ENCODE measurements at places on chromosomes 11 and 22. TPM values are rescaled to one million over a fixed set of nuclear protein-coding genes. Genes with fewer than 3 reads are reported as not detected.
A peak's percentile ranks its signal among the peaks of the same experiment; 100 is the strongest.

Gene OR51I1
- not detected for total RNA-seq

Gene UPK3A
- total RNA-seq, result not detected

DNA sequence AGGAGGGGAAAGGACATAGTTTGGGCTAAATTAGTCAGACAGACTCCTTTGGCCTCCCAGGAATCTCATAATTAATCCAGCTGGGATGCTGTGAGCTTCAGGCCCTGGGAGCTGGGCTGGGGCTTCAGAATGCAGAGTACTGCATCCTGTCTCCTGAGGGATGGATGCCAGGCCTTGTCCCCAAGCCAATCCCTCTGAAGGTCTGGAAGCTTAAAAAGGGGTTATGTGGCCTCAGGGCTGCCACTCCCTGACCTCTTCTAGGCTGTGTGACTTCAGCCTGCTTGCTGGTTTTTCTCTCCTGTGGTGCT is 6.9 kb upstream of the LRRC32 start:
- DNase-seq, result no peak

GRCh38 chr22:39306456-39307361 is 12.7 kb downstream of the RPL3 start:
- no peak for DNase-seq

DNA sequence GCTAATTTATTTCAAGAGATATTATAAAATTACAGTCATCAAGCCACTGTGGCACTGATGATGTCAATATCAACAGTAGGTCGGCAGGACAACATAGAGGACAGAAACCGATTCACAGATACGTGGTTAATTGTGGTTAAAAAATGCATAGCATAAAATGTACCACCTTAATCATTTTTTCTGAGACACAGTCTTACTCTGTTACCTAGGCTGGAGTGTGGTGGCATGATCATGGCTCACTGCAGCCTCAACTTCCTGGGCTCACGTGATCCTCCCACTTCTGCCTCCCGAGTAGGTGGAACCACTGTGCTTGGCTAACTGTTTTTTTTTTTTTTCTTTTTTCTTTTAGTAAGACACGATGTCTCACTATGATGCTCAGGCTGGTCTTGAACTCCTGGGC is 21.0 kb upstream of the TOLLIP start:
- DNase-seq, result no peak

Gene C22orf42
- not detected for total RNA-seq

- DNase-seq, result no peak
Measured at GRCh38 chr22:29148826-29149225, 56.9 kb upstream of the EMID1 start.

DNA sequence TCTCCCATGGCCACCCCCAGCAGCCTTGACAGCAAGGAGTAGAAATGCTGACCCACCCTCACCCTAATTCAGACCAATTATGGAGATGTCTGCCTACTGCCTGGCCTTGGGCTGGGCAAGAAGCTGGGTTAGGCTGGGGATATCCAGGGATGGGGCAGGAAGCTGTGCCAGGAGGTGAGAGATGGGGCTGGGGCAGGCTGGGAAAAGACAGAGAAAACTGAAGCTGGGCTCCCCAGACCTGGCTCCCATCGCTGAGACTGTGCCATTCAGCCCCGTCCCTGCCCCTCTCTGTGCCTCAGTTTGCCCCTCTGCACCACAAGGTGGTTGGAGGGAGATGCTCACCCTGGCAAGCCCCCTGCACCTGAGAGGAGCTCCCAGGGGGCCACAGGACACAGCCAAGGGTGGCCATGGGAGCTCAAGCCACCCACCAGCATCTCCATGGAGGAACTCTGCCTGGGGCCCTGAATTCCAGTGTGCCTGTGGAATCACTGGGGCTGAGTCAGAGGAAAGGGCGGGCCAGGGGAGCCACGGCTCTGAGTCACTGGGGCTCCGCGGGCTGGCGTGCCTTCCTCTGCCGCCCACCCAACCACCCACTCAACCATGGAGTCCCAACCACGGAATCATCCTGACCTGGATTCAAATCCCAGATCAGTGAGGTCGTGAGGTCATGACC is 6.0 kb upstream of the CARD10 start:
- no peak for DNase-seq

GRCh38 chr11:85483861-85484260 is 143.3 kb downstream of the DLG2 start:
- no peak for DNase-seq

DNA sequence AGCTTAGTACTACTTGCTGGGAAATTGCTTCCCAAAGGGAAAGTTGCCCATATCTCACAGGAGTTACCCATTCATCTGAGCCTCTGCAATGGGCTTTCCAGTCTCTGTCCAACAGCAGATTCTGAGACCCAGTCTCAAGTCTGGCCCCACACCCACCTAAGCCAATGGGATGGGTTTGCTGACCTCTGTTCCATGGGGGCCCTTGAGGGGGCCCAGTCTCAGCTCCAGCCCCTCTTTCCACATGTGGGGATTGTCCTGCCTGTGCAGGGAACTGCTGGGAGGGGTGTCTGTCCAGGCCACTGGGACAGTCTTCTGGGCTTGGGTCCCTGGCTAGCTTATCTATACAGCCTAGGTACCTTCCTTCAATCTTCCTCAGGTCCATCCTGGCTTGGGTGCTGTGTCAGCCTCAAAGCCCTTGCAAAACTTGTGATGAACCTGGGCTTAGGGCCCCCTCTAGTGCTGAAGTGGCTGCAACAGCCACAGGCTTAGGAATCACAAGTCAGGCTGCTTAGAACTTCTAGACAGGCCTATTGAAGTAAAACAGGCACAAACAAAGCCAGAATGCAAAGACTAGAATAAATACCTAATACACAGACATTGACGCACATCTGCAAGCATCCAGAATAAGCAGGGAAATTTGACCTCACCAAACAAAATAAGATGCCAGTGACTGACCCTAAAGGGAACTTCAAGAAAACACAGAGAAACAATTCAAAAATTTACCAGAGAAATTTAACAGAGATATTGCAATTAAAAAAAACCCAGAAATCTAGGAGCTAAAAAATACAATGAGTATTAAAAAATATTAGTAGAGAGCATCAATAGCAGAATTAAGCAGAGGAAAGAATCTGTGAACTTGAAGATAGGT is 11.7 kb upstream of the PATL1 start:
- no peak for DNase-seq

Gene OR2AG2
- total RNA-seq, result 0.46 TPM

DNA sequence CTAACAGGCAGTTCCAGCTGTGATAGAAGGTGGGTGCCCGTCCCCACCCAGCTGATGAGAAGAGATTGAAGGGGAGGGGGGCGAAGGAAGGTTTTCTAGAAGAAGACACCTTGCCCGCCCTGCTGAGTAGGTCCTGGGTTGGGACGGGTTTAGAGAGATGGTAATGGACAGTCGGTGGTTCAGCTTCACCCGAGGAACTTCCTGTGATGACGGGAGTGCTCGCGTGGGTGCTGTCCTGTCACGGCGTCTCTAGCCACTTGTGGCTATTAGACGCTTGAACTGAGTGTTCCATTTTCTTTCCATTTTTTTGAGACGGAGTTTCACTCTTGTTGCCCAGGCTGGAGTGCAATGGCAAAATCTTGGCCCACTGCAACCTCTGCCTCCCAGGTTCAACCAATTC is 27.6 kb upstream of the MGAT3 start:
- DNase-seq, result no peak

GRCh38 chr22:44955102-44955501 is 54.7 kb downstream of the PHF21B start:
- no peak for DNase-seq

DNA sequence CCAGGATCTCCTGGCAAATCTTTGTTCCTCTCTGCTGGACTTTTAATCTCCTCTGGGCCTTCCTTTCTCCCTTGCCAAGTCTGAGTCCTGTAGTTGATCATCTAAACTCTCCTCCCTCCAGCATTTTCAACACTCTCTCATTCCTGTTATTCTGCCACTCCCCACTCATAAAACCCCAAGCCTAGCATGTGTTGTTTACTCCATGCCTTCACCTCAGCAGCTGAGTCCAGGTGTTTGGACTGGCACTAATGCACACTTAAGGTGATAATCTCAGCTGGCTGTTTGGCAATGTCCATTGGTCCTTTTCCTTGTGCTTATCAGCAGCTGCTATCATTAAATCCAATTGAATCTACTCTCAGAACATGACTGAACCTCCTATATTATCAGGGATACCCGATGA is 876.8 kb upstream of the TENM4 start:
- DNase-seq, result no peak

Gene PANX2
- 69.3 TPM for total RNA-seq

Gene ZNF215
- 2.6 TPM for total RNA-seq

DNA sequence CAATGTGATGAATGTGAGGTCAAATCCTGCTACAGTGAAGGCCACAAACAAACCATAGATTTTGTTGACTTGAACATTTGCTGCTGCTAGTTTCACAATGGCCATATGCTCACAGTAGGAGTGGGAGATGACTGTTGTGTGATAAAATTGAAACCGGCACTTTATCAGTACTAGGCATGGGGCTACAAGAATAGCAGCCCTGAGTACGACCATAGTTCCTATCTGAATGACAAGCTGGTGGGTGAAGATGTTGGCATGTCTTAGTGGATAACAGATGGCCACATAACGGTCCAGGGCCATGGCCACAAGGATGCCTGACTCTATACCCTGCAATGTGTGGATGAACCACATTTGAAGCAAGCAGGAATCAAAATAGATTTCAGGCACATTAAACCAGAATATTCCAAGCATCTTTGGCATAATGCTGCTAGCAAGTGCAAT is 2.8 kb downstream of the OR52A1 start:
- DNase-seq, result no peak

GRCh38 chr11:122270535-122270934 is 154.5 kb upstream of the BLID start:
- no peak for DNase-seq

- peak; percentile 29 for DNase-seq
Measured at GRCh38 chr11:1152316-1153104, 5.2 kb upstream of the MUC5AC start.

GRCh38 chr11:115297330-115297729 is 206.9 kb downstream of the CADM1 start:
- no peak for DNase-seq

- DNase-seq, result no peak
Measured at GRCh38 chr22:41271787-41272186, 14.2 kb downstream of the RANGAP1 start.

Gene OLFML1
- total RNA-seq, result not detected

DNA sequence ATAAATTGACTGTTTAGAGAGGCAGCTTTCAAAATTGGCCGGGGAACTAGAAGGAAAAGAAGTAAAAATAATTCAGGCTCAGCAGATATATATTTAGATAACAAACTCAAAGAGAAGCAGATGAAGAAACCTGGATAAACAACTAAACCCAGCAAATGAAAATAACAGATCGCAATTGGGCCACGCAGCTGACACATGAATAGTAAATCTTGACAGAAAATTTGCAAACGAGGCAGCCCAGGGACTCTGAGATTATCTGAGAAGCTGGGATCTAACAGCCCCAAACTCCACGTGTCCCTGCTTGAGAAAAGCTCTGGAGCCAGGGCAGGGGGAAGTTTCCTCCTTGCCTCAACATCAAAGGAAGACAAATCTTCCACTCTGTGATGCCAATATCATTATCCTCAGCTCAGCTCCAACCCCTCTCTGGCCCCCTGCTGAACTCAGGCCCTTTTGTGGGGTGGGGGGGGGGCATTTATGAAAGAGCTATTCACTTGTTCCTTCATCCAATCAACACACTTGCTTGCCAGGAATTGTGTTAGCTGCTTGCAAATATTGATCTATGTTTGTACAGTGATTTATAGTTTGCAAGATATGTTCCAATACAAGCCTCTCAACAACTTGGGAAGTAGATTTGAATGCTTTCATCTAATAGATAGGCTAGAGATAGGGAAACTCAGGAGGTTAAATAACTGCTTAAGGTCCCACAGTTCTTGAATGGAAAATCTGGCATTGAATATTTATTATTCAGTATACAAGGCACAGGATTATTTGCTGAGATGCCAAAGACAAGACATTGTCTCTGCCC is 72.5 kb upstream of the C11orf87 start:
- no peak for DNase-seq

GRCh38 chr22:30424534-30425326 is 838 bp upstream of the MTFP1 start:
- no peak for DNase-seq

GRCh38 chr22:27776650-27776958 is 25.0 kb downstream of the MN1 start:
- DNase-seq, result no peak

DNA sequence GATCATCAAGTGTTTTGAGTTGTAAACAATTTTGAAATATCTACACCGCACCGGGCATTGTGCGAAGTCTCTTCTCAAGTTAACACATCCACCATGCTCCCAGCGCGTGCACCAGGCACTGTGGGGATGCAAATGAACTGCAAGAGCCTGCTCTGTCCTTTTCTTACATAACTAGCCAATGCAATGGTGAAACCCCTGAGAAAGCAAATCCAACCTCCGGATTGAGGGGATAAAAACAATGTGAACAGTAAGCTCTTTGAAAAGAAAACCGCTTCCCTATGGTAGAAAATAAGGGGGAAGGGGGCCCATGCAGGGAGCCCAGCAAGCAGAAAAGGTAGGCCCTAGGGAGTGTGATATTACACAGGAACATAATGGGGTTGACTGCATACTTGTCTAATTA is 274.9 kb upstream of the MPPED2 start:
- no peak for DNase-seq

Gene MS4A3
- not detected for total RNA-seq

Gene GRIK4
- total RNA-seq, result 9.5 TPM

DNA sequence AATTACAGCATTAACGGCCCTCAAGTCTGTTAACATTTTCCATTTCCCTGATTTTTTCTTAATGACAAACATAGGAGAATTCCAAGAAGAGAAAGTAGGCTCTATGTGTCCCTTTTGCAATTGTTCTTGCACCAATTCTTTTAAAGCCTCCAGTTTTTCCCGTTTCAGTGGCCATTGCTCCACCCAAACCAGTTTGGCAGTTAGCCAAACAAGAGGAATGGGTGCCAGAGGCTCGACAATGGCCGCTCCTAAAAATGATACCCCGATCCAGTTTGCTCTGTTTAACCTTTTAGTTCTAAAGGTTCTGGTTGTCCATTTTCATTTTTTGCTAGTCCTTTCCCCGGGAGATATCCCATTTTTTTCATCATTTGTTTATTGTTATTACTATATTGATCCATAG is 6.7 kb upstream of the DNAJB13 start:
- DNase-seq, result no peak

GRCh38 chr22:37502342-37503182 is 16.4 kb upstream of the MFNG start:
- no peak for DNase-seq

GRCh38 chr11:116276051-116277044 is 496.4 kb downstream of the BUD13 start:
- peak; percentile 62 for DNase-seq

Gene GRAMD1B
- total RNA-seq, result 132 TPM

Gene CPT1B
- 53.9 TPM for total RNA-seq

GRCh38 chr11:2740275-2740940 is 40.6 kb upstream of the KCNQ1OT1 start:
- no peak for DNase-seq

Data from dorsolateral prefrontal cortex (tissue), 122 donors.